Spinal cord (tissue), 10 donors: ENCODE measurements at places on chromosomes 5 and 9.

GRCh38 chr5:159641371-159642039, 274.8 kb upstream of the ADRA1B start:
- no peak for DNase-seq

GRCh38 chr9:136204145-136204805, 653 bp downstream of the LHX3 start:
- DNase-seq, result no peak

DNA sequence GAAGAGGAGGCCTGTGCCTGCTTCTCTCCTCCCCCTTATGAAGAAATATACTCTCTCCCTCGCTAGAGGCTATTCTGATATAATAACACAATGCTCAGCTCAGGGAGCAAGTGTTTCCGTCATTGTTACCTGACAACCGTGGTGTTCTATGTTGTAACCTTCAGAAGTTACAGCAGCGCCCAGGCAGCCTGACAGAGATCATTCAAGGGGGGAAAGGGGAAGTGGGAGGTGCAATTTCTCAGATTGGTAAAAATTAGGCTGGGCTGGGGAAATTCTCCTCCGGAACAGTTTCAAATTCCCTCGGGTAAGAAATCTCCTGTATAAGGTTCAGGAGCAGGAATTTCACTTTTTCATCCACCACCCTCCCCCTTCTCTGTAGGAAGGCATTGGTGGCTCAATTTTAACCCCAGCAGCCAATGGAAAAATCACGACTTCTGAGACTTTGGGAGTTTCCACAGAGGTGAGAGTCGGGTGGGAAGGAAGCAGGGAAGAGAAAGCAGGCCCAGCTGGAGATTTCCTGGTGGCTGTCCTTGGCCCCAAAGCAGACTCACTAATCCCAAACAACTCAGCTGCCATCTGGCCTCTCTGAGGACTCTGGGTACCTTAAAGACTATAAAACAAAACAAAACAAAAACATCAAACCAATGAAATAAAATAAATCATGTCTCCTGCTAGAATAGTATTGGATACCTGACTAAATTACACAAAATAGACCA, 1.3 kb downstream of the TMEM174 start:
- no peak for DNase-seq

GRCh38 chr9:15271403-15271802, 35.6 kb downstream of the TTC39B start:
- DNase-seq, result no peak

DNA sequence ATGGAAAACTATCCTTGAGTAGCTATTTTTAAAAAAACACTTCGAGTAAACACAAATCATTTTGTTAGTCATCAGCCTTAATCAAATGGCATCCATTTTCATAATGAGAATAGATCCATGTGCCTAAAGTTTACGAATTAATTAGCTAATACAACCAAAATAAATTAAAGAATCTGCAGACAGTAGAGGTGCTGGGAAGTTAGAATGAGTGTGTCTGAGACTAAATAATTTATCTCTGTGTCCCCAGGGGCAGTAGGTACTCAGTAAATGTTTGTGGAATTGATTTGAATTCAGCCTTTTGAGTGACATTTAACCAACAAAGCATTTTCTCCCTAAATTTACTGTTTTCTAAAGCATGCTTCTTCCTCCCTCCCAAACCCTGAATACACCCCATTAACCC, 18.6 kb downstream of the TNFSF15 start:
- no peak for DNase-seq

DNA sequence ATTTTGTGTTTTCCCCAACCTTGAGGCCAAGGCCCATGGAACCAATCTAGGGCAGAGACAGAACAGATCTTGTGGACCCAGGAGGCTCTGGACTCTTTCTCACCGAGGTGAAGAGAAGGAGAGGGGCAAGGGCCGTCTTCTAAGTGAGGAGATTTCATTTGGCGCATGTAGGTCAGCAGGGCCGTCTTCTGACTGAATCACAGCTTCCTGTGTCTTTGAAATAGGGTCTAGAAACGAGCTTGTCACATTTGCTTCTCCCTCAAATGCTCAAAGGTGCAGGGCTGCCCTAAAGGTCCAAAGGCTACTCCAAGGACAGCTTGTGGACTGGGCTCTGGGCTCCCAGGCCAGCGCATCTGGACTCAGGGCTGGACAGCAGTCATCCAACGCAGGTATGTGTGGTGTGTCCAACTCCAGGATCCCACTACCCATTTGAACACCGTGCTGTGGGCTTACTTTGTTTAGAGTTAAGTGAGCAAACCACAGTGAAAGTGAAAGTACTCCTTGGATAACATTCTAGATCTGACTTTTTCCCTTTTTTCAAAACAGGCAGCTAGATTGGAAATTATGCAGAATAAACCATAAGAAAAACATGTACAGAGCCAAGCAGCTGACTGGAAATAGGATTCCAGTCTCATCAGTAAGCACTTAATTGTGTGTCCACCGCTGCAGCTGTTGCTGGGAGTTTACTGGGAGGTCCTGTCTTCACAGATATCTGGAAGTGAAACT, 357.0 kb downstream of the GADD45G start:
- no peak for DNase-seq

- DNase-seq, result no peak
Observed at GRCh38 chr9:95105519-95106287, 211.8 kb downstream of the FANCC start.

- DNase-seq, result no peak
Observed at GRCh38 chr9:132231019-132231701, 69.3 kb downstream of the NTNG2 start.

- no peak for DNase-seq
Observed at GRCh38 chr9:21854594-21854993, 52.2 kb downstream of the MTAP start.

- DNase-seq, result no peak
Observed at GRCh38 chr9:130340011-130340410, 74.5 kb downstream of the HMCN2 start.

- no peak for DNase-seq
Observed at GRCh38 chr9:36051317-36051716, 14.6 kb downstream of the RECK start.

DNA sequence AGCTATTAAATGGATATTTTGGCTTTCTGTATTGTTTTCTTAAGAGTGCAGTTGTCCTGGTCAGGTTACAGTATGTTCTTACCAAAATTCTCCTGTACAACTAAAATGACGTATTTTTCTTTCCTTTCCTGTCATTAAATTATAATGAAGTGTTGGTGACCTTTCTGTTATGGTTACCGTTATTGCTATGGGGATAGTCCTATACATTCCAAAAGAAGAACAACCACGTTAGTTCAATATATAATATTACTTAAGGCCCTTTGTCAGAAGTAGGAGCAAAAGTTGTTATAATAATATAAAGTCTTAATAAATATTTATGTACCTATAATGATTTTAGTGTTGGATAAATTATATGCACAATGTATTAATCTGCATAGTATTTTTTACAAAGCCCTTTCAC, 82.4 kb upstream of the NREP start:
- DNase-seq, result no peak

DNA sequence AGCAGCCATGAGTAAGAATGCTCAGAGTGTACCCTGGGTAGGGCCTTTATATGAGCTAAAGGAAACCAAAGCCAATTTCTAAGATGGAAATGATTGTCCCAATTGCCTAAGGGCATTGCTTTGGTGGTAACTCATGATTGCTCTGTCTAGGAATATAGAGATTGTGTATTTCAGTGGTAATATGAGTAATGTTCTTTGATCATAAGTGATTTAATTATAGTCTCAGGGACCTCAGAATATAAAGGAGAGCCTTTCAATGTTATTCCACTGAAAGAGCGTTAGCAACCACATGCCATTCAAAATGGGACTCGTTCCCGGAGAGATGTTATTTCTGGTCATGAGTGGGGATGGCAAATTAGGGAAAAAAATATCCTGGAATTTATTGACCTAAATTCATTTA, 340.5 kb downstream of the ARHGEF28 start:
- no peak for DNase-seq

DNA sequence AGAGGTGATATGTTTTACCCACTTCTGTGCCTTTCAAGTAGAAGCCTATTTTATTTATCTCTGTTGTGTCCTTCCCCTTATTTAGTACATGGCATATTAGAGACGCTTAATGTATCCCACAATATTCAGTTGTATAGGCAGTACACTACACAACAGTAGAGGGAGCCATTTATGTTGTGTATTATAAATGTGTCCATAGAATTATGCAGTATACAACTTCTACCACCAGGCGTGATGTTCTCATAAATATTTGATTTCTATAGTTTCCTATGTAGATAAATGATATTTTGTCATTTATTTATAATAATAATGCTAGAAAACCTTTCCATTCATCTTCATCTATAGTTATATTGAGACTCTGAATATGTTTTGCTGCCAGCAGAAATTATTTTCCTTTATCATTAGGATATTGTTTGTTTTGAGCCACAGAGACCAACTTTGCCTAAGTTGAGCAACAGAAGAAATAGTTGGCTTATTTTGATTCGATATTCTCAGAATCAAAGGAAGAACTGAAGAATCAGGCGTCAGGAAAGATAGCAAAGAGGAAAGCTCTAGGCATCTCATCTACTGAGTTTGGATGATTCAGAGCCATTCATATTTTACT, 81.7 kb downstream of the ADAMTS19 start:
- no peak for DNase-seq

- DNase-seq, result peak; percentile 90
Observed at GRCh38 chr5:61331407-61332357, at the start of gene ZSWIM6. Gene ZSWIM6 (plus strand): TSS chr5:61332258. CDS start chr5:61332273, 15 bp downstream.

- DNase-seq, result no peak
Observed at GRCh38 chr5:107337281-107337680, 333.5 kb downstream of the EFNA5 start.

GRCh38 chr9:85510830-85511504, 230.8 kb downstream of the AGTPBP1 start:
- no peak for DNase-seq

DNA sequence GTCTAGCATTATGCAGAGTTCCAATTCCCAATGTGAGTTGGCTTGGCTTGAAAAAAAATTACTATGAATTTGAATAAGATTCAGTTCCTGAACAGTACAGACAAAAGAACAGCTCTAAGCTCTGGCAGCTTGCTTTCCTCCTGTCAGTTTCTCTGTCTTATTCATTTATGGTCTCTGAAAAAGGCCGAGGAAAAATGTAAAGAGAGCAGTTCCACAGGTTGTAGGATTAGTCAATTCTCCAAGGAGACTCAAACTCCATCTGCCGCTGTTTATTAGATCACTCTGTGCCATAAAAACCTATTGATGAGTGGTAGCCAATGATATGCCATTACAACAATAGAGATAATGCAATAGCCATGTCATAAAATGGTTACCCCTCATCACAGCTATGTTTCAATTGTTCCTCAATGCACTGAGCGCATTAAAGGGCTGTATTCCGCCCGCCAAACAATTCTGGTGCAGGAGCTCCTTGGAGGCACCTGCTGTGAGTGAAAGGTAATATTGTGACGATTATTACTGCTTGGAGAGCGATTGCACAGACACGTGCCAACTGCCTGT, 188.2 kb downstream of the ARRDC3 start:
- DNase-seq, result peak; percentile 32

GRCh38 chr5:178284996-178285395, 52.4 kb upstream of the PHYKPL start:
- DNase-seq, result no peak

GRCh38 chr9:99430301-99430700, 208.2 kb downstream of the SEC61B start:
- DNase-seq, result no peak

- no peak for DNase-seq
Observed at GRCh38 chr9:75851917-75852316, 38.6 kb upstream of the PCSK5 start.

DNA sequence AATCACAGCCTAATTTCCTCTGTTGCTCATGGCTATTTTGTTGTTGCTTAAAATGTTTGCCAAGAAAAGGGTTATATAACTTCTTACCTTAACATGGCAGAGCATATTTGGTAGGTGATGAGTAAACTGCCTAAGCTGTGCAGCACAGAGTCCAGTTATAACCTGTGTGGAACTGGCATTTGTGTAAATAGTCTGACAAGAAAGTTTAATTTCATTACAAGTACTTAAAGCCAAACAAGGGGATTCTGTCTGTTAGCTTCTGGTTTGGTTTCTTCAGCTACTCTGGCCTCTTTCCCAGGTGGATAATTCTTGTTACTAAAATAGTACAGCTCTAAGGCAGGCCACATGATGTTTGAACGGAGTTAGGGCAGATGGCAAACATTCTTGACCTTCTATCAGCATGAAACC, 72.2 kb downstream of the PTCD2 start:
- DNase-seq, result no peak

- DNase-seq, result no peak
Observed at GRCh38 chr5:410911-411517, 32.0 kb upstream of the EXOC3 start.

GRCh38 chr5:135193213-135194125, 159.4 kb upstream of the PITX1 start:
- no peak for DNase-seq

- no peak for DNase-seq
Observed at GRCh38 chr5:155080721-155081120, 67.2 kb downstream of the KIF4B start.

- no peak for DNase-seq
Observed at GRCh38 chr5:57816108-57816507, 333.5 kb upstream of the ACTBL2 start.

GRCh38 chr9:68949271-68950000, 64.5 kb downstream of the PRKACG start:
- peak; percentile 41 for DNase-seq

GRCh38 chr5:45335346-45335745, 360.8 kb downstream of the HCN1 start:
- no peak for DNase-seq

- DNase-seq, result no peak
Observed at GRCh38 chr5:77418601-77419581, 73.2 kb downstream of the WDR41 start.

- DNase-seq, result peak; percentile 92
Observed at GRCh38 chr5:72108202-72109061, 1.2 kb downstream of the MAP1B start.

GRCh38 chr9:78239506-78239905, 3.6 kb downstream of the CEP78 start:
- DNase-seq, result peak; percentile 57

DNA sequence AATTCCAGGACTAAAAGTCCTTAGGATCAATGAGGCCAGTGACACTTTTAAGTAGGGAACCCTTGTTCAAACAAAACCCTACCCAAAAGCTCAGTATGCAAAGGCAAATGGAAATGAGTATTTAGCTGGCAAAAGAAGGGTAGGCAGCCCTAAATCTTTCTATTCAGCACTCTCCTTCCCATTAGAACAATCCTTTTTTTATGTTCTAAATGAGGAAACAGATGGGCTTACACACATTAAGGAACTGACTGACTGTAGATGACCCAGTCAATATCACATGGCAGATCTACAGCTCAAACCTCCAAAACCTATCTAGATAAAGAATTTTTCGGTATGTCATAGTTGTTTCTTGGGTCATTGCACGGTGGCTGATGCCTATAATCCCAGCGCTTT, 7.2 kb downstream of the CSNK1A1 start:
- DNase-seq, result no peak

GRCh38 chr9:5773324-5773999, 59.5 kb downstream of the ERMP1 start:
- no peak for DNase-seq

- no peak for DNase-seq
Observed at GRCh38 chr5:139494832-139495231, 12.3 kb upstream of the STING1 start.
